Stimulated activated CD8-positive, alpha-beta memory T cell treated with anti-CD3 and anti-CD28 coated beads, Interleukin-4, amount 100 ng/mL, for 24 hours (primary cell): ENCODE measurements at places on chromosomes 1 and 21.

- no peak for DNase-seq
Observed at GRCh38 chr1:160579216-160579701, at the start of gene CD84. Gene CD84 (minus strand): TSS chr1:160579496. CDS start chr1:160579437, 59 bp downstream.

DNA sequence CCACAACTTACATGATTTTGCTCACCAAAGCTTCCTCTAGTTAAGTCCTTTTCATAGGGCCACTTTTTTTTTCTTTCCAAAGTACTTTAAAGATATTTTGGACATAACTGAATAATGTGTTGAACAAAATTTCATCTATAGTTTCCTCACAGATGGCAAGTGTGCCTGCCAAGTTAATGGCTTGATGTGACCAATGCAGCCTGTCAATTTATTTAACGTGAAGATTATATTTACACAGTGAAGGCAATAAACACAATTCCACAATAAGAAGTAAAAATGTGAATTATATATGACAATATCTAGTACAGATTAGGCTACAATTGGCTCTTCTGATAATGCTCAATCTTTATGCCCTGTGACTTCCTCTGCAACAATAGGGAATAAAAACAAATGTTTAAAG is 18.0 kb downstream of the CLCA2 start:
- DNase-seq, result no peak

- no peak for DNase-seq
Observed at GRCh38 chr1:171389171-171389570, 75.2 kb downstream of the FMO4 start.

DNA sequence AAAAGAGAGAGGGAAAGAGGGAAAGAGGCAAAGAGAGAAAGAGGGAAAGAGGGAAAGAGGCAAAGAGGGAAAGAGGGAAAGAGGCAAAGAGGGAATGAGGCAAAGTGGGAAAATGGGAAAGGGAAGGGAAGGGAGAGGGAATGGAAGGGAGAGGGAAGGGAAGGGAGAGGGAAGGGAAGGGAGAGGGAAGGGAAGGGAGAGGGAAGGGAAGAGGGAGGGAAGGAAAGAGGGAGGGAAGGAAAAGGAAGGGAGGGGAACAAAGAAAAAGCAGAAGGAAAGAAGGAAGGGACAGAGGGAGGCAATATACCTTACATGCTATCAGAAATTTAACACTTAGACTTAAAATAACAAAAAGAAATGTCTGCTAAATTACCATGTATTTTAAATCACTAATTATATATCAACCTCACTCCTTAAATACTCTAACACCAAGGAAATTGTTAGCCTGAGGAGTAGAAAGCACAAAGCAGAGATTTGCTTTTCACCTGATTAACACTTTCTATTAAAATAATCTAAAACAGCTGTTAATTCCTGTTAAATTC is 41.8 kb downstream of the DUSP10 start:
- no peak for DNase-seq

- no peak for DNase-seq
Observed at GRCh38 chr1:79791488-79792218, 785.1 kb upstream of the ADGRL4 start.

DNA sequence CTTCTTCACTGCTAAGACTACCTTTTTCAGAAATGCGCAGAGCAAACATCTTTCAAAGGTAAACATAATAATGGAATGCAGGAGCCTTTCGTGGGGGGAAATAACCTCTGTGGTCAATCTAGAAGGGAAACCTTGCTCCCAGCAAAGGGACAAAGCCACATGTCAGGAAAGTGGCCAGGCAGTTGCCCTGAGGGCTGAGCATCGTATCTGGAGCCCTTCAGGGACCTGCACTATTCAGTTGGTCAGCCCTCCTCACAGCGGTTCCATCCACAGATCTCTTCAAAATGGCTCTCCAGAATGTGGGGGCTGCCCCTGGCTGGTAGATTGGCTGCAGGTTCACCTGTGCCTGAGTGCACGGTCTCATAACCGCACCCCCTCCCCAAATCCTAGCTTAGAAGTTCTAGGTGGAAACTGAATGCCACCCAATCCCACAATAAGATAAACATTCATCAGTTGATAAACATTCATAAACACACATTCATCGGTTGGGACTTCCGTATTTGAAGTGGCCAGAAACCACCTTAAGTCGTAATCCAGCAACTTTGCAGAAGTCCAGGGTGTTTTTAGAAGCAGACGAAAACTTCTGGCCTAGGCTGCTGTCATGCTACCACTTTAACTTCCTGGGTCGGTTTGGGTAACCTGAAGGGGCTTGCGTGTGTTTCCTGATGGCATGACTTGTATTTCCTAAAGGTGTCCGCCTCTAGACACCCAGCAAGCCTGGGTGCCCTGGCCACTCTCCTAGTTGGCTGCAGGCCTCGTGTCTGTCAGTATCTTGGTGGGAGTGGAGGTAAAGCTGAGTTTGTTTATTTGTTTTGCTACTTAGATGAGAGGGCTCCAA is 50.5 kb downstream of the RASSF5 start:
- no peak for DNase-seq

DNA sequence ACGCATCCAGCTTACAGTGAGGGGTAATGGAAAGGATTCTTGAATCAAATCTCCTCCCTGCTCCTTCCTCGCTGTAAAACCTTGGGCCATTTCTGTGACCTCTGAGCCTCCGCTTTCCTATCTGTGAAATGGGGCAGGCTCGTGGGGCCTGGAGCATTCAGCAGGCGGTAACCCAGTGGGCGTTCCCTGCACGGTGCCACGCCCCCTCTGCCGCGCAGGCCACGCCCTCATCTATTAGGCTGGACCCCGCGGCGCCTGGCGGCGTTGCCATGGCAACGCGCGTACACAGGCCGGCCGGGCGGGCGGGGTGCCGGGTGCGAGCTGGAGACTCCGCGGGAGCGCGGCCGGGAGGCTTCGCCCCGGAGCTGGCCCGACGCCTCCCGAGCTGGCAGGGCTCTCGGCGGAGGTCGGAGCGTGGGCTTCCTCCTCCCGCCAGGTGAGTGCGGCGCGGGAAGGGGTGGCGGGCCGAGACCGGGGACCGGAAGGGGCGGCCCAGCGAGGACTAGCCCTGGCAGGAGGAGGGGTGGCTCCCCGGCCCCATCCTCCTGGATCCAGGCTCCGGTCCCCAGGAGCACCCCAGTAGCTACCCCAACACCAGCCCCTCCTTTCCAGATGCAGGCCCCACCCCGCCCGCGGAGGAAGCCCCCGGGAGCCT is at the start of gene FHAD1:
FHAD1 (plus strand) TSS at position 264 of the 655 bp plus-strand sequence. CDS start 4,562 bp downstream, outside the sequence.
- peak; percentile 49 for DNase-seq

- no peak for DNase-seq
Observed at GRCh38 chr1:4027008-4027407, 126.9 kb upstream of the C1orf174 start.

DNA sequence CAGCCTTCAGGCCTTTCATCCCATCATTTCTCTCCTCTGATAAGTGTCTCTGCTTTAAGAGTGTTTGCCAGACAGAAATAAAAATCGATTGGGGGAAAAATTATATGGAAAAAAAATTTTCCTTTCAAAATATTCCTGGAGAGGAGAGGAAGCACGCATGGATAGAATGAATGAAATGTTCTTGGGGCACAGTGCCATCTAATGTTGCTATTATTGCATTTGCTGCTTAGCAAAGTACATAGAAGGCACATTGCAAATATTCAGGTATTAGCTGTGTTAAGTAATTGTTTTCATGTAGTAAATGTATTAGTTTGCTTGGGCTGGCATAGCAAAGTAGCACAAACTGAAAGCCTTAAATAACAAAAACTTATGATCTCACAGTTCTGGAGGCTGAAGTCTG is 18.1 kb downstream of the B3GALT5 start:
- no peak for DNase-seq

- DNase-seq, result no peak
Observed at GRCh38 chr1:210684466-210685294, 356.0 kb downstream of the HHAT start.

DNA sequence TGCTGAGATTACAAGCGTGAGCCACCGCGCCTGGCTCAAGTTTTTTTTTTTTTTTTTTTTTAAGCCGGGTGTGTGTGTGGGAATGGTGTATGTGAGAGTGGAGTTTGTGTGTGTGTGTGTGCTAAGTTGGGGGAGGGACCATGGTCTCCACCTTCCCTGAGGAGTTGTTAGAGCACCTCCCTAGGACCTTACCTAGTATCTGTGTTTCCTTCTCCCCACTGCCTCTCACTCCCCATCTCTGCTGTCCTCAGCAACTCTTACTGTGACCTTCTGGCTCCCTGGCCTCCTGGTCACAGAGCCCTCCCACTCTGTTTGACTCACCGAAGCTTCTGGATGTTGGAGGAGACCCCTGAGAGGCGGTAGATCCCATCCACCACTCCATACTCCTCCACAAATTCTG is 10.4 kb downstream of the ARHGAP30 start:
- DNase-seq, result no peak

DNA sequence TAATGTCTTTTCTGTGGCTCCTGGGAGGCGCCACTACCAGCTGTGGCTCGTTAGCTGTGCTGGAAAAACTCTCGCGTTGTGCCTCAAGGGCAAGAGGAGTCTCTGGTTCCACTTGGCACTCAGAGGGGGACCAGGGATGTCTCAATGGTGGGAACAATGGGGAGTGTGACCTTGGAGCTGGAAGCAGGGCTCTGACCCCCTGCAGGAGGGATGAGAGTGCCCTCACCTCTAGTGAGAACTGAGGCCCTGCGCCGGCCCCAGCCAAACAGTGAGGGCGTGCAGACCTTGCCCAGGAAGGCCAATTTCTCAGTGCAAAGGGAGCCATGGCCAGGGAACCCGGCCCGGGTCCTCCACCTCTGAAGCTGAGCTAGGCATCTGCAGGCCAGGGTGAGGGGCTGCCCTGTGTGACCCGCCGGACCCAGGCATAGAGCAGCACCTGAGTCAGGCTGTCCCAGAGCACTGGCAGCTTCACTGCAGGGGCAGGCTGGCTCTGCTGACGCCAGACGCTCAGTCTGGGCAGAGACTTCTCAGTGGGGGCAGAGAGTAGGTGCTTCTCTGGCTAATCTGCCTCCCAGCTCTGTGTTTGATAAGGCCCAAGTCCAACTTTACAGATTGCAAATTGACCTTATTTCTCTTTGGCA is 1.8 kb downstream of the RD3 start:
- DNase-seq, result no peak

DNA sequence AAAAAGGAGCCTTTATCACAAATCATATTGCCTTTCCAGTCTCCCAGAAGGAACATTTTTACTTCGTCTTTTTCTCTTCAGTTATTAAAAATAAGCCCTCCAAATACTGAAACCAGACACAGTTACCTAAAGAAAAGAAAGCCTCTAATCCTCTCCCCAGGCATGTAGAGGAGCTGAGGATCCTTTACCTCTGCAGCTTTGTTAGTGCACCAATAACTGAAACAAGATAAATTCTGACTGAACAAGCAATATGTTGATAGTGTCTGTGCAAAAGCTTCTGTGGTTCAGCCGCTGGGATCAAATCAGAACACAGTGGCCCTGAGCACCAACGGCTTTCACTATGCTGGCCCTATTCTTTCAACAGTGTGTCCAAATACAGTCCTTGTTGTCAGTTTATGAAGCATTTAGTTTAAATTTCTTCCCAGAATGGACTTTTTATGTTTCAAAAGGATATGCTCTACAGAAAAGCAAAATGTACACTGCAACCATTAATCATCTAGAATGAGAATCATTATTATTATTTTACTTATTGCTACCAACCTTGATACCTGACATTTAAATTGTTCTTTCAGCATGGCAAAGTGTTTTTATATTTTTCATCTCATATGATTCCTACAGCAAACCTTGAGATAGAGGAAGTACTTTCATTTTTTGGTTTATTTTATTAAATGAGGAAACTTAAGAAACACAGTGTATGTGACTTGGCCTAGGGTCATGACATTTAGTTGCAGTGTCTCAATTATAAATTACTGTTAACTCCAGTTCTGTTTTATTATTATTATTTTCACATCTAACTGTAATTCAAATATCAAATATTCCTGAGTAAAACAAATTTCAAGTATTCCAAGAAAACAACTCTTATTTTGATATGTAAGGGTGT is 217.9 kb downstream of the NEGR1 start:
- no peak for DNase-seq

- DNase-seq, result no peak
Observed at GRCh38 chr1:110235834-110236682, 25.9 kb downstream of the KCNC4 start.
